ENCODE measurements at places on chromosomes 2 and 18.

- no peak for DNase-seq
Measured at GRCh38 chr2:96087130-96087529, 29.2 kb downstream of the ADRA2B start.

DNA sequence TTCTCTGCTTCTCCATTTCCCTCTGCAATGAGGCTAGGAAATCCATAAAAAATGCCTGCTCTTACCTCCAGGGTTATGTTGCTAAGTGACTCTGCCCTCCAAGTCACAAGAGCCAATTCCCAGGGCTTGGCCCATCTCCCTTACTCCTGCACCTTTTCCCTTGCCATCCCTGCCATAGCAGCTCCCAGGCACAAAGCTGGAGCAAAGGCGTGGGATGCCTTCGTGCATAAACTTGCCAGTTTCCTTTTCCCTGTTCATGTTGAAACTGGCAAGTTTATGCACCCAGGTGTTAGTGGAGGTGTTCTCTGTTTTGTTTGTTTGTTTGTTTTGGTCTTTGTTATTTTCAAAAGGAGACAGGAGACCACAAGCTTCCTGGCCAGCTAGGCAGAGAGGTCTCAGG is 195.1 kb downstream of the ACKR3 start:
- DNase-seq: no peak

DNA sequence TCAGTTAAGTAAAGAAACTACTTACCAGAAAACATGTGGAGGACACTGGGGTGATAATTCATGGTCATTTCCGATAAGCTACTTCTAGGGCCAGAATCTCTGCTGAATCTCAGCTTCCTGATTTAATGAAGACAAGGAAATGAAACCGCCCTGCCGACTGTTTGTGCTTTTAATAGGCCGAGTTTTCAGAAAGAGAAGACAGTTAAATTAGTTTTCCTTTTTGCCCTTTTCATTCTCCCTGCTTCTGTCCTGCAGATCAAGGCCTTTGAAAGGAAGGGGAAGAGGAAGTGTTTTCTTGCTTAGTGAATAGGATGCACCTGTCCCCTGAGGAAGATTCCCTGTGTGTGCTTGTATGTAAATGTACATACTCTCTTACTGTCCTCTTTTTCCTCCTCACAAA is 126.6 kb downstream of the SH3RF3 start:
- no peak for DNase-seq

DNA sequence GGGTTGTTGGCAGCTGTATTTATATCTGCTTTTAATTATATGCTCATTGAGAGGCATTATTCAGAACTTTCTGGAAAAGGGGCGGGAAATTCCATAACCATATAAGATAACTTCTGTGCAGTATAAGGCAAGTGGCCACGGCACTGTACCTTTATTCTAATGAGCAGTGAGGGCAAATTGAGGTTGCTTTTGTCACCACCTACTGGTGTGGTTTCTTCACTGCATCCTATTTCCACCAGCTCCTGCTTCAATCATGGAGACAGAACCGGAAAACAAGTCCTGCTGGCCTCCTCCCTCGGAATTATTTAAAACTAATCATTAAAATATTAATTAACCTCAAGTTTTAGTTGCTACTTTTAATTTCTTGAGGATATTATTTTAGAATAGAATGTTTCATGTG is 759.4 kb downstream of the CBLN2 start:
- DNase-seq: no peak

DNA sequence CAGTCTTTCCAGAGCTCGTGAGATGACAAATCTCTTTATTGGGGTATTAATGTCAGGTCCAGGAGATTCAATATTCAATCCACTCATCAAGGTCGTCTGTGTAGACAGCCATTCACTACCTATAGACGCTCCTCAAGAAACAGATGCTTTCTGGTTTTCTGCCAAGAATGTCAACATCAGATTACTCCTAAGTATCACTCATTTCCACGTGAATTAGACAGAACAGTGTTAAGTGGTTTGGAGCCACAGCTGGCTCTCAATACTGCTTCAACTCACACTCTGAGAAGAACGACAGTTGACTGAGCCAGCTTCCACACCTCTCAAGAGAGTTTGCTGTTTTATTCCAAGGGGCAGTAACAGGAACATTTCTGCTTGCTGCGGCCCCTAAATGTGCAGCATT is 113.5 kb upstream of the NEDD4L start:
- DNase-seq: no peak

GRCh38 chr2:241389697-241390096 is 33.6 kb downstream of the FARP2 start:
- DNase-seq: no peak

- DNase-seq: no peak
Measured at GRCh38 chr2:195756218-195756942, 99.4 kb downstream of the SLC39A10 start.

- DNase-seq: no peak
Measured at GRCh38 chr18:45207328-45207727, 407.9 kb upstream of the SLC14A2 start.

GRCh38 chr18:62729487-62730386 is 14.4 kb downstream of the PHLPP1 start:
- no peak for DNase-seq

DNA sequence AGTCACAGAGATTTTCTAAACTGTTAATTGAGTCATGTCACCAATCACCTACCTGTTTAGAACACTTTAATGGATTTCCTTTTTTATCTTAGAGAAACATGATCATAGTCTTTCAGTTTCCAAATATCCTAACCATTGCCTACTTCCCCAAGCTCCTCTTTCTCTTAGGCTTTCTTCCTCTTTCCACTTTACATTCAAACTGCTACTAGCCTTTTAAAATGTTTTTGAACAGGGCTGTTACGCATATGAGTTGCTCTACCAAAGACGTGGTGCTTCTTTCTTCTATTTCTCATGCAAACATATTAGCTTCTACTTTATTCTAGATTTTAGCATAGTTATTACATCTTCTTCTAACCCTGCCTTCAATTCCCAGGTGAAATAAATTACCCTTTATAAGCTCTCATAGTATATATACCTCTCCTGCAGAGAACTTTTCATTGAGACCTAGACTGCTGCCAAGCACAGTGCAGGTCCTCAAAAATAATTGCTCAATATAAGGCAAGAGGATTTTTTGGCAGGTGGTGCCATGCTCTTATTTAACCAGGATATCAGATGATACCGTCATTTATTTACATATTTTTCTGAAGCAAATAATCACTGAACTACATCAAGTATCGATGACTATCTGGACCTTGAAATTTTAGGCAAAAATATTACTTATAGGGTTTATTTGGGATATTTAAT is 937.1 kb downstream of the TSN start:
- no peak for DNase-seq

DNA sequence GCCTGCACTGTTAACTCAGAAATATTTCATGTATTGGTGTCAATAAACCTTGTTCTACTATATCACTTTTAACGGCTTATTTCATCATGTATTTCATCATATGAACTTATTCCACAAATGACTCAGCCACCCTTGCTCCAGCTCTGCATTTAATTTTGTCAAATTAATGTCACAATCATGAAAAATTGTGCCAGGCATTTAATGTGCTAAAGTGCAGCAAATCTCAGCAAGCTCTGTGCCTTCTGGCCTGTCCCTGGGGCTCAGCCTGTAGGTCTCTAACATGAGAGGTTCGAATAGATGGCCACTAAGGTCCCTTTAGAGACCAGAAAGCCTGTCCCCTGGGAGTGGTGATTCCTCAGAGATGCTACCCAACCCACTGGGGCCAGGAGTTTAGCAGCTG is 28.6 kb downstream of the BOD1L2 start:
- no peak for DNase-seq

- DNase-seq: no peak
Measured at GRCh38 chr2:54960164-54960563, 90.1 kb downstream of the RTN4 start.

DNA sequence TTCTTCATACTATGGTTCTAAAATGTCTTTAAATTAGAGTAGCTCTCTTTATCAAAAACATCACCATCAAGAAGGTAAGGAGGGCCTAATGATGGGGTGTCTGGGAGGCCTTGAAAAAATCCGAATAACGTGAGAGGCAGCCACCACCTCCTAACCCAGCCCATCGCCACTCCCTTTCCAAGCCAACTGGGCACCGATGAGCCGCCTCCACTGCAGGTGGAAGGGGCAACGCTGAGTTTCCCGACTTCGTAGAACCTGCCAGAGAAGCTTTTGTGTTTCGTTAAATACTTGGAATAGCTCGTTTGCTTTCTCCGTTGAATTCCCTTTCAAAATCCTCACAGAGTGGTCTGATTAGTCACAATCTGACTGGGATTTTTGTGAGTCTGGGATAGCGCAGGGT is 22.0 kb upstream of the RPL31 start:
- no peak for DNase-seq

DNA sequence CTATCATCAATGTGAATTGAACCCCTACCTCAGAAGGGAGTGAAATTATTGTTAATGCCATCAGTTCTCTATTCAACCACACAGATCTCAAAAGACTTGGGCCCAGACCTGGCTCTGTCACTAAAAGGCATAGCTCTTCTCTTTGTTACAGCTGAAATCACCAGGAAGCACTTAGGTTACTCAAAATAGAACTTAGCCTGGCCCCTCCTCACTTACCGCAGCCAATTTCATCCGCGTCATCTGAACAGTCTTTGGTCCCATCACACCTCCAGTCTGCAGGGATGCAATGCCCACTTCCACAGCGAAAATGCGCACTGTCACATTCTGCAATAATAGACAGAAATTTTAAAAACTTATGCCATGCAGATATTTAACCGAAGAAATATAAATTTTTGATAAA is 41.8 kb downstream of the LRP2 start:
- DNase-seq: no peak

- DNase-seq: no peak
Measured at GRCh38 chr2:128363934-128364361, 45.3 kb upstream of the HS6ST1 start.

DNA sequence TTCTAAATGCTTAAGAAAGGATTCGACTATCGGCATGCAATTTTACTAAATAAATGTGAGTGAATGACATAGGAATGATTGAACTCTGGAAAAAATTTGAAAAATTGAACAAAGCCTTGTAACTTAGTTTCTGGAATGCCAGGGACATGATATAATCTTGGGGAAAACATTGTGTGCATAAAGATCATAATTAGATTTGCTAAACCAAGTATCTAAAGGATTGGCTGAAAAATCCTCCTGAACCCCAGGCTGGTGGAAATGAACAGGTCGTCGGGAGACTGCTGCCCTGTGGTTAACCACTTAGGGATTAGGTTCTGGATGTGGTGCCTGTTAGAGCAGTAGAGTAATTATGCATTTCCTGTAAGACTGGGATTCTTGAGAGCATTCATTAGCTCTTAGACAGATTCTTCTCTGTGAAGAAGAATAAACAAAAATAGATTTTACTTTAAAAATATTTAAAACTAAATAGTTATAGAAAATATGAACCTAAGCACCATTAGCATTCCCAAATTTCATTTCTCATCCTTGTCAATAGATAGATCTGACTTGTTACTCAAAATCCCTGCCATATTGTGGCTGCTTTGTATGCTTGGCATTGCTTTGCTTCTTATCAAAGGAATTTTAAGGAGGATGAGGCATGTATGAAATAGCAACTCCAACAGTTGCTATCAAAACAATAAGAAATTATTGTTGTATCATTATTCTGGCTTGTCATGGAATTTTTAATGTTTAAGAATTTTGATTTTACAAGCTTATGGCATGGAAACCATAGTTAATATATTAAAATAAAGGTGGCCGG is 55.9 kb downstream of the LYPD6B start:
- DNase-seq: no peak

DNA sequence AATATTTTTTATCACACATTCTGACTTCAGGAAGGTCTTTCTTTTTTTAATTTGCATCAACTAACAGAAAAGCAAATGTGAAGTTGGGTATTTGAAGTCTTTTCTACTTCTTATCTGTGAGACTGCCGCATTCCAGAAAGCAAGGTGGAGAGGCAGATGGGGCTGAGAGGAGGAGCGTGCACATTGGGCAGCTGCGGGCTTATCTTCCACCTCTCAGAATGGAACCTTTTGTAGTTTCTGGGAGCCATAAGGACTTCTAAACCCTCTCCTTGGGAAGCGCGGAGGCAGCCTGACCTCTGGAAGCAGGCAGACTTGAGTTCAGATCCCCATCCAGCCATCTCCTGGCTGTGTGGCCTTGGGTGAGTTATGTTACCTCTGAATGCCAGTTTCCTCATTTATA is 3.9 kb downstream of the MAPRE3 start:
- DNase-seq: no peak

- DNase-seq: no peak
Measured at GRCh38 chr2:39632876-39633275, 32.8 kb upstream of the TMEM178A start.

Data from stimulated activated CD8-positive, alpha-beta memory T cell treated with anti-CD3 and anti-CD28 coated beads, Interleukin-15, amount 100 ng/mL, for 48 hours (primary cell).